ENCODE measurements at places on chromosomes 3 and 15. TPM values are rescaled to one million over a fixed set of nuclear protein-coding genes. Genes with fewer than 3 reads are reported as not detected.

Gene SOX2
- total RNA-seq, result 43.8 TPM

Gene FRMD4B
- 62.1 TPM for total RNA-seq

Gene PPM1L
- 18.4 TPM for total RNA-seq

Gene TNFAIP8L3
- 12.5 TPM for total RNA-seq

Gene SHC4
- total RNA-seq, result 47.3 TPM

Gene MAP1A
- total RNA-seq, result 20.8 TPM

Gene CLDN1
- 74.7 TPM for total RNA-seq

Gene RGMA
- 110 TPM for total RNA-seq

- no peaks in the 10 kb centered on the region for H3K27me3 ChIP-seq
- no peaks in the 10 kb centered on the region for H3K4me1 ChIP-seq
- no peaks in the 10 kb centered on the region for H3K36me3 ChIP-seq
- no peak overlapping the region for H3K4me3 ChIP-seq
- DNase-seq, result no peak
These were observed 16.9 kb upstream of the RBPMS2 start for GRCh38 chr15:64792282-64792681.

DNA sequence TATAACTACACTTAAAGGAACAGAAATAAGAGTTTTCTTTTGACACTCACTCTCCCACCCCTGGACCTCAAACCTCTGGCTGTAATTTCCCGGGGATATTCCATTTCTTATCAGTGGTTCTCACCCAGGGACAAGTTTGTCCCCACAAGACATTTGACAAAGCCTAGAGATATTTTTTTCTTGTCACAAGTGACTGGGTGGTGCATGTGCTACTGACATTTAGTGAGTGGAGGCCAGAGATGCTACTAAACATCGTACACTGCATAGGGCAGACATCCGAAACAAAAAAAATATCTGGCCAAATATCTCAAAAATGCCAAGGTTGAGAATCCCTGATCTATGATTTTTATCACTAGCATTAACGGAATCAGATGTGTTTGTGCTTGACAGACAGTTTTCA, 168.0 kb upstream of the FRMD4B start:
- H3K27me3 ChIP-seq, result no peaks in the 10 kb centered on the region
- peaks cover 19% of the 10 kb centered on the region for H3K4me1 ChIP-seq
- no peak overlapping the region for H3K4me3 ChIP-seq
- H3K36me3 ChIP-seq, result no peaks in the 10 kb centered on the region
- H3K27ac ChIP-seq, result no peak overlapping the region
- DNase-seq, result no peak

DNA sequence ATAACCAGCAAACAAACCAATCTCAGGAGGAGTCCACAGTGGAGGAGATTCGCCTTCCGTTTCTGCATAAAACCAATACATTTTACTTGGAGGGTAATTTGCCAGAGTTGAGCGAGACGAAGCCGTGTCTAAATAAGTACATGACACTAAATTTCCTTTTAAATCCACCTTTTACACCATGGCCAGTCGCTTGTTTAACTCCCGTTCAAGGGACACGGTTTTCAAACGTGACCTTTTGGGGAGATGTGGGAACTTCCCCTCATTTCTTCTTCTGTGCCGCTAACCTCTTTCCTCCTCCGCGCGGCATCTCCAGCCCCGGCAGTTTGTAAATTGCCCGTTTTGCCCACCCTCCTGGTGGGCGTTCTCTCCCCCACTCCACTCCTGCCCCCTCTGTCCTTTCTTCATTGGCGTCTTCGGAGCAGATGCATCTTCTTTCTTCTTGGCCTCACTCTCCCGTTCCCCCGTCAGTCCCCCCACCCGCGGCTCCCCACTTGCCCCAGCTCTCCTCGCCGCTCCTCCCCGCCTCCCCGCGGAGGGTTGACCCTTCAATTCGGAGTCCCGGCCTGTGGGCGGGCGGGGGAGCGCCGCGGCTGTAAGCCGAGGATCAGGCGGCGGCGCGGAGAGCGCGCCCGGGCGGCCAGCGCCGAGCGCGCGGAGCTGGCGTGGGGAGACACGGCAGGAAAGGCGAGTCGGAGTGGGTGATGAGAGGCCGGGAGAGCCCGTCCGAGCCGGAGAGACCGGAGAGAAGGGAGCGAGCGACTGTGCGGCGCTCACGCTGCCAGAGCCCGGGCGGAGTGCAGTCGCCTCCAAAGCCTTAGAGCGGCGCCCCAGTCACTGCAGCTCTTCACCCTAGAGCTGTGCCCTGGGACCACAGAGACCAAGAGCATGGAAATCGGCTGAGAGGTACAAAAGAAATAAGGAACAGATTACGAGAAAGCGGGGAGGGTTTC, at the start of gene NLGN1:
Gene NLGN1 (plus strand): TSS at position 584 of the 950 bp plus-strand sequence.
- no peaks in the 10 kb centered on the region for H3K36me3 ChIP-seq
- peak within 1 kb of the TSS; percentile 86 for H3K27ac ChIP-seq
- H3K4me1 ChIP-seq, result no peaks in the 10 kb centered on the region
- peak; percentile 49 for DNase-seq
- no peaks in the 10 kb centered on the region for H3K27me3 ChIP-seq

DNA sequence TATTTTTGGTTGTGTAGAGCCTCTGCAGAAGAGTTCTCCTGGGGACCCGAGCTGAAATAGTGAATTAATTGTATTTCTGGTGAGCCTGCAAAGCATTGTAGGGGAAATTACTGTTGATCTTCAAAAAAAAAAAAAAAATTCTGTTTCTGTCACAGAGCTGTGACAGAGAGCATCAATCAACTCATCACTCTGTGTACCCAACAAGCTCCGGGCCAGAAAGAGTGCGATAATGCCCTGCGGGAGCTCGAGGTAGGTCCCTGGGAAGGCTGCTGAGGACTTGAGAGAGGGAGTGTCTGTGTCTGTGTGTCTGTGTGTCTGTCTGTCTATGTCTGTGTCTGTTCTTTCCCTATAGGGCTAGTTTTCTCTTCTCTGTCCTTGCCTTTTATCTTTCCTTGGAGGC, 294.4 kb upstream of the TPM1 start:
- peaks cover under 1% of the 10 kb centered on the region for H3K4me1 ChIP-seq
- H3K4me3 ChIP-seq, result no peak overlapping the region
- H3K27me3 ChIP-seq, result no peaks in the 10 kb centered on the region
- H3K36me3 ChIP-seq, result peaks cover 21% of the 10 kb centered on the region
- no peak for DNase-seq

DNA sequence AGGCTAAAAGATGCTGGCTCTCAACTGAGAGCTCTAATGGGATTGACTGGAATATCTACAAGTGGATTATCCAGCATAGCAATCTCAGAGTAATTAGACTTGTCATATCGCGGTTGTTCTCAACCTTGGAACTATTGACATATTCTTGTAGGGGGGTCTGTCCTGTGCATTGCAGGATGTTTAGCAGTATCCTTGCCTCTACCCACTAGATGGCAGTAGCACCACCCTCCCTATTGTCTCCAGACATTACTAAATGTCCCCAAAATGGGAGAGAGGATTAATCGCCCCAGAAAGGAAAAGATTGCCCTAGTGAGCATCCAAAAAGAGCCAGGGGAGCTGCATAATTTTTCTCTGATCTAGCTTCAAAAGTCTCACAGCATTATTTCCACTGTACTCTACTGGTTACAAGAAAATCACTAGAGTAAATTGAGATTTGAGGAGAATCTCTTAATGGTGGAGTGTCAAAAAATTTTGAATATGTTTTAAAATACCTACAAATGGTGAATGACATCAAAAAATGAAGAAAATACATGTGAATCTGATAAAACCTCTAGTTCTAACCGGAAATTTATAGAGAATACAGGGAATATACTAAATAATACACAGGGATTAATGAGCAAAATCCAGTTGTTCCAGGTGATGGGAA, 388.2 kb upstream of the AGTR1 start:
- no peaks in the 10 kb centered on the region for H3K36me3 ChIP-seq
- H3K27me3 ChIP-seq, result no peaks in the 10 kb centered on the region
- no peak overlapping the region for H3K4me3 ChIP-seq
- no peaks in the 10 kb centered on the region for H3K4me1 ChIP-seq
- no peak overlapping the region for H3K27ac ChIP-seq
- DNase-seq, result no peak

GRCh38 chr15:56454836-56455235, 10.1 kb downstream of the MNS1 start:
- no peak overlapping the region for H3K4me3 ChIP-seq
- no peaks in the 10 kb centered on the region for H3K36me3 ChIP-seq
- H3K27me3 ChIP-seq, result no peaks in the 10 kb centered on the region
- DNase-seq, result no peak
- H3K4me1 ChIP-seq, result no peaks in the 10 kb centered on the region
- no peak overlapping the region for H3K27ac ChIP-seq

DNA sequence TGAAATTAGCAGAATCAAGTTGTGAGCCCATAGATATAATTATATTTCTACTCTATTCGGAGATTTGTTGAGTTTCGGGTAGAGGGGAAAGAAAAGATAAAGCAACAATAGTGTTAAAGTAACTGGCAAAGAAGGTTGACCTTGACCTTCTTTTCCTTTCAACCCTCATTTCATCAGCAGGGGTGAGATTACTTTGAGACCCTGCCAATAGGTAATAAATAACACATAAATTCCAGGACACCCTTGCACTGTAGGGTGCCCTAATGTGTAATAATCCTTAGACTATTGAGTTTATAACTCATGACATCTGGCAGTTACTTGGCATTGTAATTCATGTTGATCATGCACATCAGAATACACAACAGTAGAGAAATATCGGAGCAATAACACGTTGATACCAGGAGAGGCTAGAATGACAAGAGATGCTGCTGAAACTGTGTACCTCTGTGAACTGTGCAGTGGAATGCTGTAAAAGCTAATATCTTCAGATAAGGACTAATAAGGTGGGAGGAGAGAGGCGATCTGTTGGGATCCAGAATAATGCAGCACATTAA, 426.7 kb downstream of the ROBO2 start:
- H3K27me3 ChIP-seq, result no peaks in the 10 kb centered on the region
- H3K27ac ChIP-seq, result no peak overlapping the region
- H3K4me3 ChIP-seq, result no peak overlapping the region
- H3K4me1 ChIP-seq, result no peaks in the 10 kb centered on the region
- no peak for DNase-seq

GRCh38 chr3:101807888-101808287, 28.9 kb downstream of the NXPE3 start:
- H3K27ac ChIP-seq, result no peak overlapping the region
- H3K4me3 ChIP-seq, result no peak overlapping the region
- H3K27me3 ChIP-seq, result no peaks in the 10 kb centered on the region
- H3K4me1 ChIP-seq, result peaks cover 27% of the 10 kb centered on the region
- no peaks in the 10 kb centered on the region for H3K36me3 ChIP-seq

GRCh38 chr3:116897382-116897781, 187.8 kb downstream of the TUSC7 start:
- DNase-seq, result no peak
- H3K4me3 ChIP-seq, result no peak overlapping the region
- no peaks in the 10 kb centered on the region for H3K27me3 ChIP-seq
- no peak overlapping the region for H3K27ac ChIP-seq
- no peaks in the 10 kb centered on the region for H3K4me1 ChIP-seq
- H3K36me3 ChIP-seq, result no peaks in the 10 kb centered on the region

- H3K27ac ChIP-seq, result no peak overlapping the region
- no peaks in the 10 kb centered on the region for H3K4me1 ChIP-seq
- no peak overlapping the region for H3K4me3 ChIP-seq
- no peak for DNase-seq
- no peaks in the 10 kb centered on the region for H3K27me3 ChIP-seq
These were observed 25.9 kb upstream of the MTMR10 start for GRCh38 chr15:31017311-31017710.

DNA sequence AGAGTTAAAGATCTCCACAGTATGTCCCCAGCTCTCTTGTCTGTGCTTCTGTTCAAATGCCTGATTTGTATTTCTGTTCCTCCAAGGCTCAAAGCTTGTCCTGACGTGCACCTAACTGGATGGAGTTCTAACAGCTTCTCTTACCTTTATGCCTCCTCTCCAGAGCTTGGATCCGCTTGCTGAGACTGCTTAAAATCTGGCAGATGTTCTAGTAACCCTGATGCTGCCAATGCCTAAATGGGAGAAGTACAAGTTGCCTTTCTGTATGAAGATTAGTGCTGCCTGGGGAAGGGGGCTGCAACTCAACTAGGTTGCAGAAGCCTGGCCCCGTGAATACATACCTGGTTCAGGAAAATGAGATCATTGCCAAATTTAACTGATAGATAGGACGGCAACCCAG, 354.5 kb upstream of the KCNMB2 start:
- H3K4me3 ChIP-seq, result no peak overlapping the region
- no peak for DNase-seq
- H3K4me1 ChIP-seq, result no peaks in the 10 kb centered on the region
- no peak overlapping the region for H3K27ac ChIP-seq
- H3K27me3 ChIP-seq, result no peaks in the 10 kb centered on the region

GRCh38 chr15:65547841-65548240, 17.6 kb downstream of the HACD3 start:
- no peaks in the 10 kb centered on the region for H3K36me3 ChIP-seq
- H3K27me3 ChIP-seq, result no peaks in the 10 kb centered on the region
- H3K4me3 ChIP-seq, result no peak overlapping the region
- DNase-seq, result no peak
- H3K4me1 ChIP-seq, result no peaks in the 10 kb centered on the region
- H3K27ac ChIP-seq, result no peak overlapping the region

GRCh38 chr15:57235873-57236272, 140.4 kb upstream of the CGNL1 start:
- H3K27ac ChIP-seq, result no peak overlapping the region
- H3K4me1 ChIP-seq, result no peaks in the 10 kb centered on the region

- H3K27me3 ChIP-seq, result no peaks in the 10 kb centered on the region
- no peak overlapping the region for H3K27ac ChIP-seq
- no peaks in the 10 kb centered on the region for H3K4me1 ChIP-seq
- DNase-seq, result no peak
These were observed 48.2 kb downstream of the ATR start for GRCh38 chr3:142530296-142530695.

- H3K36me3 ChIP-seq, result no peaks in the 10 kb centered on the region
- peak; percentile 32 for DNase-seq
- H3K27me3 ChIP-seq, result no peaks in the 10 kb centered on the region
- H3K4me3 ChIP-seq, result no peak overlapping the region
- no peaks in the 10 kb centered on the region for H3K4me1 ChIP-seq
- H3K27ac ChIP-seq, result no peak overlapping the region
These were observed 20.3 kb upstream of the EPB42 start for GRCh38 chr15:43241100-43241499.
